ENCODE measurements at places on chromosomes 2 and 18. TPM values are rescaled to one million over a fixed set of nuclear protein-coding genes. Genes with fewer than 3 reads are reported as not detected.

NCL gene
- total RNA-seq = 193 TPM

RND3 gene
- 269 TPM for total RNA-seq

KIAA2012 gene
- not detected for total RNA-seq

SIX2 gene
- under 0.01 TPM for total RNA-seq

APCDD1 gene
- total RNA-seq = 3.9 TPM

RFTN2 gene
- total RNA-seq = not detected

MGAT4A gene
- total RNA-seq = 0.22 TPM

SULT1C2 gene
- not detected for total RNA-seq

TRIM43 gene
- total RNA-seq = not detected

CXCR1 gene
- total RNA-seq = not detected

STAT4 gene
- 1.1 TPM for total RNA-seq

DNAH6 gene
- under 0.01 TPM for total RNA-seq

CLEC4F gene
- not detected for total RNA-seq

MEP1B gene
- not detected for total RNA-seq

EML6 gene
- total RNA-seq = 2.2 TPM

Measured in placental pericyte (primary cell).